ENCODE measurements at places on chromosomes 3 and 15.

GRCh38 chr15:58438956-58439355, 7.2 kb downstream of the LIPC start:
- no peak for DNase-seq

GRCh38 chr3:154884952-154885351, 195.2 kb upstream of the MME start:
- no peak for DNase-seq

DNA sequence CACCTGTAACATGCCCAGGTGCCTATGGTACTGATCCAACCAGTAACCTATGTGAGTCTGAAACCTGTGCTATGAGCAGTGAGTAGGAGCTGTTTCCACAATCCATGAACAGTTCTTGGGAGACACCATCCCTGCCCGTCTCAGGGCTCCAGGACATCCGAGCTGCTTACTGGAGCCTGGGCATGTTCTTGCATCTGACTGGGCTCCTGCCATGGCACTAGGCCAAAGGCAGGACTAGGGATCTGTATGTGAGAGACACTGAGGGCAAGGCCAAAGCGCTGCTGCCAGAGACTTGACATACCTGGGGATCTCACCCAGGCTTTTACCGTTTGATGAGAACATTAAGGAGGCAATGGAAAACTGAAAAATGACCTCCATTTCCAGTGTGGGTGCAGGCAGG, 59.8 kb downstream of the WDR76 start:
- no peak for DNase-seq

- DNase-seq, result no peak
Measured at GRCh38 chr3:106299300-106300098, 430.7 kb upstream of the CBLB start.

DNA sequence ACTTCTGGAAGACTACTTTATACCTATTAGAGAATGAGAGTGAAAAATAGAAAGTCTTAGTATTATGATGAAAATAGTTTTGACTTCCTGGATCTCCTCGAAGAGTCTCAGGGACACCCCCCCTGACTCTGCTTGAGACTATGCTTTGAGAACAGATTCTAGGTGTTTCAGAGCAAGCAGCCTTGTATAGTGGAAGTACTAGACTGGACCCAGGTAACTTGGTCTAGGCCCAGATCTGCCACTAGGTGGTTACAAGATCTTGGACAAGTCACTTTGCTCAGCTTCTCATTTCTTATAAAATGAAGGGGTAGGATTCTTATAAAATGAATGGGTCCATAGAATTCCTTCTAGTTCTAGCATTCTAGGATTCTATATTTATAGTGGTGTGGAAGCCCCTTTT, 9.1 kb downstream of the ABHD5 start:
- no peak for DNase-seq

GRCh38 chr3:146100825-146101444, 60.0 kb downstream of the PLOD2 start:
- no peak for DNase-seq

DNA sequence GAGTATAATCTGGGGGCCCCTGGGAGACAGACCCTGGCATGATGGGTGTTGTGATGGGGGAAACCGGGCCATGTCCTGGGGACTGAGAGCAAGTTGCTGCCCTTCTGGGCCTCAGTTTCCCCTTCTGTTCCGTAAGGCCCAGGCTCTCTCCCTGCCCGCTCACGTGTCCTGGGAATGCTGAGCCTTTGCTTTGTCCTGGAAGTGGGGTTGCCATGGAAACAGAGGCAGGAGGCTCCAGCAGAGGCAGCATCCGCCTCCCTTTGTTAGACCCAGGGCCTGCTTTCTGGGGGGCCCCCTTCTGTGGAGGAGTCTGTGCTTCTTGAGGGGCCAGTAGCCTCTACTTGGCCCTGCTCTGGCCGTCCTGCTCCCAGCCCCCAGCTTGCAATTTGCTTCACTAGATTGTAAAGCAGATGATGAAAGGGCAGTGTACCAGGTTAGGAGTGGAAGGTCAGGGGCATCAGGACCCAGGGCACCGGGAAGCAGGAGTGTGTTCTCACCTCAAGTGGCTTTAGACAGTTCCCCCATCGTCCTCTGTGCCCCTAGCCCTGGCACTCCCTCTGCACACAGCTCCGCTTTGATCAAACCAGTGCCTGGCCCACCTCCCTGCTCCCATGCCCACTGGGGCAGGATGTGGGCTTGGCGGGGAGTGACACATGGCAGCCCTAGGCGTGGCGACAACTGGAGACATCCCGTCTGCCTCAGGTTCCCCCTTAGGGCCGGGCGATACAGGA, 105.6 kb downstream of the FBLN2 start:
- DNase-seq, result no peak

DNA sequence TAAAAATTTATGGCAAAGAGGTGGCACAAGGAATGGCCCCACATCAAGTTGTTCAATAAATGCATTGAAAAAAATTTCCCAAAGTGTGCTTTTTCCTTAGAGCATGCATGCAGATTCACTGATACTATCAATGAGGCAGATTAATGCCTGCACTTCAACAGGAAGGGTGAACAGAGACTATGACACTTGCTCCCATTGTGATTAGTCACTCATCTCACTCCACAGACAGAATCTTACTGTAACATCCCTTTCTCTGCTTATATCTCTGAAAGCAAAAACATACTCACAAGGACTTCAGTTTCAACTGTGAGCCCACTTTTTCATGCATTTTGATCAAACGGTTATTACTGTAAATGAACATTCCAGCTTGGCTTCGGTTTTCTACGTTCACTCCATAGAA, 60.9 kb downstream of the MORC1 start:
- no peak for DNase-seq

DNA sequence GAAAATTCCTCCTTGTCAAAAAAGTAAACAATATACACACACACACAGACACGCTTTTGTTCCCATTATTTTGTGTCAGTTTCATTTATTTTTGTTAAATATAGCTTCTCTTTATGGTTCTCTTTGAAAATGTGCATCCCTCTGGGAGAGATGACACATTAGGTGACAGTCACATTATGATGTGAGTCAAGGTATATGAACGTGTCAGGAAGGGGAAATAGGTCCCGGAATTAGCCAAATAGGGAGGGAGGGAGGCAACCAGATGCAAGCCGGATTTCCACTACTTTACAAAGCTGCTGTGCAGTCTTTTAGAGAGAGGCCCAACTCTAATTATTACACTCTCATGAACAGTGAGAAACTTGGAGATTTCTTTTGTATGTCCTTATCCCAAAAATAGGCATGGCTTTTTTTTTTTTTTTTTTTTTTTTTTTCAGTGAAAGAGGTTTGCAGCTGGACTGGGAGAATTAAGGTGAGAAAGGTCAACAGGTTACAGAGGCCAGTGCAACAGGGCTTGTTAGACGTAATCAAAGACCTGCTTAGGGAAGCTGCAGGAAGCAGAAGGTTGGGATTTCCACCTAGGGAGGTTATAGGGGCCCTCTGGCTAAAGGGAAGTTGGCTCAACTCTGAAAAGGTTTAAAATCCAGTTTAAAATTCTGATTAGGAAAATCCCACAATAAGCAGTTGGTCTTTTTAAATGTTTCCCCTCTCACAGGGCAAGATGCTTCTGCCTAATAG, 240.5 kb upstream of the UBE2E1 start:
- DNase-seq, result no peak

DNA sequence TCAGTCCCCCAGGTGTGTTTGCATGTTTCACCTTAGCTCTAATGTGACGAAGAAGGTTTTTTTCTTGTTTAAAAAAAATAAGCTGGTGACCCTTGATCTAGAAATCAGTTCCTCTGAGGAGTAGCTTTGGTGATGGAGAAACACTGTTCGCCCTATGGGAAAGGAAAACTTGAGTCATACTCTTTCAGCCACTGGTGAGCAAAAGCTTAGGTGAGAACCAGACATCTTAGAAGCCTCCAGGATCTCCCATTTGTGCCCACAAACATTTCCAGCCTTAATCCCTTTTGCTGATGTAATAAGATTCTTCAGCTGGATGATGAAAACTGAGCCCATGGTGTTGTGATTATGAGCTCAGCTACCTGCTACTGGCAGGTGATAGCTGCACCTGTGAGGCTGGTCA, 37.8 kb downstream of the SLC27A2 start:
- no peak for DNase-seq

DNA sequence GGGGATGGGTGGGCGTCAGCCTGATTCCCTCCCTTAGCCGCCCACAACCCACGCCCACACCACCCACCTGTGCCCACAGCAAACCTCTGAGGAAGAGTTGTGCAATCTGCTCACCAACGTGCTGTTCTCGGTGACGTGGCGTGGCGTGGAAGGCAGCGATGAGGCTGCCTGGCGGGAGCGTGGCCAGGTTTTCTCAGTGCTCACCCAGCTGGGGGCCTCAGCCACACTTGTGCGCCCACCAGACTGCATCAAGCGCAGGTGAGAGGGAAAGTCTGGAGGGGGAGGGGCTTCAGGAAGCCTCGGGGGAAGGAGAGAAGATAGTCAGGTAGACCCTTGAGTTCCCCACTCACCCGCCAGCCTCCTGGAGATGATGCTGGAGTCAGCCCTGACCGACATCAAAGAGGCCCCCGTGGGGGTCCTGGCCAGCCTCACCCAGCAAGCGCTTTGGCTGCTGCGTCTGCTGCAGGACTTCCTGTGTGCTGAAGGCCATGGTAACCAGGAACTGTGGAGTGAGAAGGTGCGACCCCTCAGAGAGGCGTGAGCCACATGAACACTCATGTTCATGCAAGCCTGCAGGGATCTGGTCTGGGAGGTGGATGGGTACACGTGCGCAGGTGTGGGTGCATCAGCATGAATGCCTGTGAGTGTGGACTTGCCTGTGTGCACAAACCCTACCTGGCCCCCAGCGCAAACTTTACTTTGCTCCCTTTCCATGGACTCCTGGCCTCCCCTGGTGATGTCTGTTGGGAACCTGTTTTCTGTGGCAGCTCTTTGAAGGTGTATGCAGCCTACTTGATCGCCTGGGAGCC, 21.7 kb downstream of the NBEAL2 start:
- DNase-seq, result no peak

GRCh38 chr3:184345317-184346144, 8.1 kb downstream of the FAM131A start:
- no peak for DNase-seq

DNA sequence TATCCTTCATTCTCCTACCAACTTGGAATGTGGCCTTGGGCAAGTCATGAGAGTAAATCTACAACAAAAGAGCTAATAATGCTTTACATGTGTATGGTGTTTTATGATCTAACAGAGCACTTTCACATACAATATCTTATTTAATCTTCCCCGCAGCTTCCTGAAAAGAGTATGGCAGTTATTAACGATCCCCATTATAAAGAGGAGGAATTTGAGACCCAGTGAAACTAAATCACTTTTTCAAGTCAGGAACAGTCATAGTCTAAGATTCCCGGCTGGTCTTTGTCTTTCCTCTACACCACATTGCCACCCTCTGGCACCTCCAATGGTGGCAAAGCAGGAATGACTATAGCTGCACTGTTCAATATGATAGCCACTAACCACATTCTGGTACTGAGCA, 69.7 kb upstream of the CMSS1 start:
- DNase-seq, result no peak

- DNase-seq, result no peak
Measured at GRCh38 chr3:177792311-177793030, 595.2 kb upstream of the TBL1XR1 start.

DNA sequence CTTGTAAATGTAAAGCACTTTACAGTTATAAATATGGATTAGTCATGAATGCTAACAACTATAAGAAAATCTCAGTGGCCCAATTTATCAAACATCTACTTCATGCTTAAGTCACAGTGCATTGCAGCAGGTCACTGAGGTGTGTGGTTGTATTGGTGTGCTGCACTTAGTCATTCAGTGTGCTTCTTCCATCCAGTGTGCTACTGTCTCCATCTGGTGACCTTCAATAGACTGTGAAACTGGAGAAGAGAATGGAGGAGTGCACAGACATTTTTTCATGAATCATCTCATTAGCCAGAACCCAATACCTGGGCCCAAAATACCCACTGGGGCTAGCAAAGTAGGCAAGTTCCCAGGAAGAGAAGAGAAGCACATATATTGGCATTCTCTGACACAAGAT, 199.6 kb downstream of the SHOX2 start:
- DNase-seq, result no peak

DNA sequence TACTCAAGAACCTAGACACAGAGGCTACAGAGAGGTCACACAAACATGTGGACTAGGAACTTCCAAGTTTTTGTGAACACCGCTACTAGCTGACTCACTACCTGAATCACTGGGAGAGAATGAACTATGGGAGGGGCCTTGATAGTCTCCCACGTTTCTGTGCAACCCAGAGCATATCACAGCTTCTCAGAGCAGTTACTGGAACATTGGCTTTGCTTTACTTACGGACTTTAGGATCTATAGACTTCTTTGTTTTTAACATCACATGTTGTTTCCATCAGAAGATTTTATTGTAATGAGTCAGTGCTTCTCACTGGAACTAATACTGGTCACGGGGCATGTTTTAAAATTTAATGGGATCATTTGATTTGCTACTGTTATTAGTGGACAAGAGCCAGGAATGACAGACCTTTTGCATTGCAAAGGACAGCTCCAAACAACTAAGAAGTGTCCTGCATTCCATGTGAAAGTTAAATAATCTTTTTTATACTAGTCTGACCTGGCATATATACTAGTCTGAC, 35.6 kb downstream of the RTP4 start:
- no peak for DNase-seq

- no peak for DNase-seq
Measured at GRCh38 chr15:35055416-35056105, 29.5 kb downstream of the NANOGP8 start.

DNA sequence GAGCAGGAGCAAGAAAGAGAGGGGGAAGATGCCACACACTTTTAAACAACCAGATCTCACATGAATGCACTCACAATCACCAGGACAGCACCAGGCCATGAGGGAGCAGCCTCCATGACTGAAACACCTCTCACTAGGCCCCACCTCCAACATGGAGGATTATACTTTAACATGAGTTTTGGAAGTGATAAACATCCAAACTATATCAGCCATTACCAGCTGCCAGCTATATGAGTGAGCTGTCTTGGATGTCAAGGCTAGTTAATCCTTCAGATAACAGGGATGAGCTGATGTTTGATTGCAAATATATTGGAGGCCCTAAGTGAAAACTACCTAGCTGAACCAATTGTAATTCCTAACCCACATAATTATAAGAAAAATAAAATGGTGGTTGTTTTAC, 108.4 kb upstream of the DCBLD2 start:
- no peak for DNase-seq

DNA sequence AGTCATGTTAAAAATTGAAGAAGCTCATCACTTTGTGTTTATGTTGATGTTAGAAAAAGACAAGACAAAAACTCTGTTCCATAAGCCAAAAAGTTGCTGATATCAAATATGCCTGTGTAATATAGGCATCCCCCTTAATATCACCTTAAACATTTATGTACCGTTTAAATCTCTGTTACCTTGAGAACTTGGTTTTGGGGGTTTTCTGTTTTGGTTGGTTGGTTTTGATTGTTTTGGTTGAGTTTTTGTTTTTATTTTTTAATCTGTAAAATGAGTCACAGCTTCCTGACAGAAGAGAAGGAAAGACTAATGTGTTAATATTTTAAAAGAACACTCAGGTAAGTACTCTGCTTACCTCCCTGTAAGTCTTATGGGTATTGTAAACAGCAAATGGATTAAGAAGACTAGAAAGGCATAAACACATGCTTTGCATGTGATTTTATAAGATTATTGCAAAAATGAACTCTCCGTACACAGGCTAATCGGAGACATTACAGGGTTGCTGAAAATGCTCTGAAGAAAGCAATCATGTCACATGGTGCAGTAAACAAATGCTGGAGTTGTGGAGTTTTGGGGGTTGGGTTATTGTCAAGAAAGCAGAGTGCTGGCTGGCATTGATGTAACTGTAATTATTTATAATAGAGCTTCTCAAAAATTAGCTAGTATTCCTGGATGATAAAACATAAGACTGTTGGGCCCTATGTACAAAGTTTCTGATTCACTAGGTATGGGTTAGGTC, 69.5 kb upstream of the MBNL1 start:
- DNase-seq, result no peak

GRCh38 chr15:40251486-40252140, 12.8 kb downstream of the PAK6 start:
- no peak for DNase-seq

All from activated T-cell treated with anti-CD3 and anti-CD28 coated beads for 48 hours (primary cell).